ENCODE measurements at places on chromosomes 1 and 21.

DNA sequence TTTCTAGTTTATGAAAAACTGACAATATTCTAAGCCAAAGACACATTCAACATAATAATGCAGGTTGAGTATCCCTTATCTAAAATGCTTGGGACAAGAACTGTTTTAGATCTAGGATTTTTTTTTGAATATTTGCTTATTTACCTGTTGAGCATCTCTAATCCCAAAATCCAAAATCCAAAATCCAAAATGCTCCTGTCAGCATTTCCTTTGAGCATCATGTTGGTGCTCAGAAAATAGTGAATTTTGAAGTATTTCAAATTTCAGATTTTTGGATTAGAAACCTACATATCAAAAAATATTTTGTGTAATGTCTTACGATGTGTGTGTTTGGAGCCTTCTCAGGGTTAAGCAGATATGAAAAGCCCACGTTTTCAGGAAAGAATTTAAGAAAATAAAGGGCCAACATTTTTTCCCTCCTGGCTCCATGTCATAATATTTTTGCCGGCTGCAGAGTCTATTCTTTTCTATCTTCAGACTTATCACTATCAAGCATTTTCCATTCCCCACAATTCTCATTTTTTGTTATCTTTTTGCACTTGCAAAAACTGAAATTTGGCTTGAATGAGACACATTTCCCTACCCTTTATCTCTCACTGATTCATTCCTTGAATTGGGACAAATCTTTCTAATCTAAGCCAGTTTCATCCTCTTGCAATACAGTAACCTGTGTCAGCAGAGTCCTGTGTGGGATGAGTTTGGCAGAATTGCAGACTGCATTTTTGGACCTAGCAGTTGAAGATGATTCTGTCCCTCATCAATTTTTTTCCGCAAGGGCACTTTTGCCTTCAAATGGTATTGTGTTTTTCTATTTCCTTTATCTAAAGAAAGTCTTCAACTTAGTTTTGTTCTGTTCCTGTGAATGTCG is 233.9 kb downstream of the DISC1 start:
- DNase-seq = no peak

GRCh38 chr1:111483876-111484275 is 10.1 kb downstream of the C1orf162 start:
- DNase-seq = no peak

- no peak for DNase-seq
These were observed 58.3 kb downstream of the CD46 start for GRCh38 chr1:207810173-207810572.

- DNase-seq = no peak
These were observed 56.8 kb upstream of the PRDX6 start for GRCh38 chr1:173420330-173420806.

DNA sequence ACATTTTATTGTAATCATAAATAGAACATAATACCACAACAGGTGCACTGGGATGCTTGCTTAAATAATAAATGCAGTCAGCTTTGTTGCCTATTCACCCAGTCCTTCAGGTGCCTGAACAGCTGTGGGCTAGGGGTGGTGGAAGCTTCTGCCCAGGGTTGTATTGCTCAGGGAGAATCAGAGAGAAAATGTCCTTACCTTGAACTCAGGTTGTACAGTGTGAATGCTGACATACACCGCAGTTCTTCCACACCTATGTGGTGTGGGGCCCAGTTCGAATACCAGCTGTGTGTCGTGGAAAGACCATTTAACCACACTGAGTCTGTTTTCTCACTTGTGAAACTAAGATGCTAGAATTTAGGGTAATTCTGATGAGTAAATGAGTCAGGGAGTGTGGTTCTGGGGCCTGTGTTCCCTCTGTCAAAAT is 115.7 kb upstream of the ATP1A1 start:
- DNase-seq = no peak

DNA sequence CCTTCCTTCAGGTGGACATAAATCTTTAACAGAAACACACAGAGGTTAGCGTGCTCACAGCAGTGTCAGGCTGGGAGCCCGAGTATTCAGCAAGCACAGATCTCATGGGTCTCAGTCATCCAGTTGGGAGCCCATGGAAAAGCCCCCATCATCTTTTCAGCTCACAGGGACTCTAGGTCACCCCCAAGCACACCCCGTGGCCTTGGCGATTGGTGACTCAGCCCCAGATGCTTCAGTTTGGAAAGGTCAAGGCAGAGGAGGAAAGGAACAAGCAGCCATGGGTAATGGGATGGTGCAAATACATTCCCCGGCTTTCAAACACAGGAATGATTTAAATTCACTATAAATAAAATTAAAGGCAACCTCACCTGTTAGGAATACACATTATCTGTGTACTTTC is 88.9 kb downstream of the PGBD5 start:
- DNase-seq = no peak

GRCh38 chr1:220685879-220686278 is 4.3 kb upstream of the C1orf115 start:
- DNase-seq = no peak

GRCh38 chr1:81406292-81406999 is 394.3 kb upstream of the ADGRL2 start:
- no peak for DNase-seq

DNA sequence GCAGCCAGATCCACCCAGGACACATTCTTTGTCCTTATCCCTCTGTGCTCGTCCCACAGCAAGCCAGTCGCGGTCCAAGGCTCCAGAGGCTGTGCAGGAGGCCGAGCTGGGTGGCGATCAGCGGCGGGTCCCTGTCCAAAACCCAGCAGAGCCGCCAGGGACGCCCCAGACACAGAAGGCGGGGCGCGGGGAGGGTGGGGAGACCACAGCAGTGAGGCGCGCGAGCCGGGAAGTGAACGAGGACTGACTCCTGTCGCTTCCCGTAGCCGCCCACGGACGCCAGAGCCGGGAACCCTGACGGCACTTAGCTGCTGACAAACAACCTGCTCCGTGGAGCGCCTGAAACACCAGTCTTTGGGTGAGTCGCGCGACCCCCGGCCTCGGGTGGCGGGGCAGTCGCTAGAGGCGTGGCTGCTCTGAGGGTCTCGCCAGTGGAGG is at the start of gene LGALS8:
Gene LGALS8, plus strand, starts transcription at position 279 of the 438 bp plus-strand sequence. CDS start 2,089 bp downstream, outside the sequence.
- DNase-seq = no peak

DNA sequence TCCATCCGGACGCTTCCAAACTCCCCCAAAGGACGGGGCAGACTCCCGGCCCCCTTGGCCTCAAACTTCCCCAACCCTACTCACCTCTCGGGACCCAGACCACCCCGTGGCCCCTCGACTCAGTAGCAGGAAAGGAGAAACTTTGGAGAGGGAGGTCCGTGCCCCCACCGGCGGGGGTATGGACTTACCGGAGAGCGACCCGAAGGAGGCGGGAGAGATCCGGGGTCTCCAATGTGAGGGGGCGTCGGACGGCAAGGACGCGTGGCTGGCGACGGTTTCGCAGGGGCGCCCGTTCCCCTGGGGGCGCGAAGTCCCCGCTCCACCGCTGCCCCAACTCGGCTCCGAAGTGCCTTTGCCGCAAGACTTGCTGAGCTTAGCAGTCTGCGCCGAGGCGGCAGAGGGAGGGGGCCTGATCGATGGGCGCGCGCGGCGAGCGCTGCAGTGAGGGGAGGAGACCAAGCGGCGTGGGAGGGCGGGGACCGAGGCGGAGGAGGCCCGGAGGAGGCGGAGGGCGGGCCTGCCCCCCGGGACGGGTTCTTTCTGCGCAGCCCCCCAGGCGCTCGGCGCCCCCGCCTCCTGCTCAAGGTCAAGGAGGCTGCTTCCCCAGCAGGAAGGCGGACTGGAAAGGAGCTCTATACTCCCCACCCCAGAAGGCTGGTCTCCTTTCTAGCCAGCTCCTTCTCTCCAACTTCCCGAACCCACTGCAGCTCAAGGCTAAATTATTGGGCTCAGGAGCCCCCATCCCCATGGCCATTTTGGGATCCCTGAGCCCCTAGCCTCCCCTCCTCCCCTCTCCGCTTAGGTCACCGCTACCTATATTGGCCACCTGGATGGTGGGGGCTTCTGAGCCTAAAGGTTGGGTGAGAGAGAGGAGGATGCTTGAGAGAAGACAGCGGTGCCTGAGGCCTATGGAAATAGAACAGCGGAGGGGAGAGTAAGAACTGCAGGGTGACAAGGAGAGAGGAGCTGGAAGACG is at the start of gene SYT2:
Gene SYT2, minus strand, starts transcription at position 385 of the 976 bp plus-strand sequence. CDS start 104,682 bp downstream, outside the sequence.
- no peak for DNase-seq

DNA sequence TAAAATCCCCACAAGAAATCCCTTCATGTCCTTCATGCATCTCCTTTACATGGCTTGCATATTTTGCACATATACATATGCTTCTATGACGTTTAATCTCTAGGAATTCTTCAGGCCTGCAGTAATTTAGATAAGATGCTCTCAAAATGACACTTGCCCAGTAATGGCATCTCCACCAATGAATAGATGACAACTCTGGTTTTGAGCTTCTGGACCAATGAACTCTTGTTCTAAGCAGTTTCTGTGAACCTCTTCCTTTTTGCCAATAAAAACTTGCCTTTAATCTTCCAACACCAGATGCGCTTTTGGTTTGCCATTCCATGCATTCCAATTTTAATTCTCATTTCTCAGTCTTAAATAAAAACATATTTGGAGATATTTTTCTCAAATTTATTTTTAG is 189.8 kb upstream of the OLFM3 start:
- no peak for DNase-seq
